ENCODE measurements at places on chromosomes 16 and 17.

DNA sequence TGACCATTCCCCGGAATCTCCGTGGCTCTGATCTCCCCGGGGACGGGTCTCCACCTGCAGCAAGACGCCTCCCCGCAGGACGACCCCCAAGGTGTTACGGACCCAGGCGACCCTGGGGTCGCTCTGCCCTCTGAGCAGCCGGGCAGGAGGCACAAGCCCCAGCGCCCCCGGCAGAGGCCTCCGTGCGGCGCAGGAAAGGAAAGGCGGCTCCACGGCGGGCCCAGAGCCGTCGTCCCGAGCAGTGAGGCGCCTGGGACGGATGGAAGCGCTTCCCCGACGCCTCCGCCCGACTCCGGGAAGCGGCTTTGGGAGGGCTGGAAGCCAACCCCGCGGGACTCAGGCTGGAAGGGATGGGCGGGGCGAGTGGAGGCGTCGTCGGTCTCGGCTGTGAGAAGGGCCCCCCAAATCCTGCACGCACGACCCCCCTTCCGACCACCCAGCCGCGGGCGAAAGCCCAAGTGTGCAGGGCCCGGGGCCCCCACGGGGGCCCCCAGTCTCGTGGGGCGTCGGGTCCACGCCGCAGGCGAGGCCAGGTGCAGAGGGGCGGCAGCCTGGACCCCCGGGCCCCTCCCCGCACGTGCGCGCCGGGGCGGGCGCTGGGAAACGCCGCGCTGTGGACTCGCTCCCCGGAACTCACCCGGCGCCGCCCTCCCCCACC lies 32.7 kb upstream of the RPH3AL start:
- DNase-seq: no peak

- no peak for DNase-seq
These were observed 87.8 kb downstream of the MARCHF10 start for GRCh38 chr17:62720126-62720850.

DNA sequence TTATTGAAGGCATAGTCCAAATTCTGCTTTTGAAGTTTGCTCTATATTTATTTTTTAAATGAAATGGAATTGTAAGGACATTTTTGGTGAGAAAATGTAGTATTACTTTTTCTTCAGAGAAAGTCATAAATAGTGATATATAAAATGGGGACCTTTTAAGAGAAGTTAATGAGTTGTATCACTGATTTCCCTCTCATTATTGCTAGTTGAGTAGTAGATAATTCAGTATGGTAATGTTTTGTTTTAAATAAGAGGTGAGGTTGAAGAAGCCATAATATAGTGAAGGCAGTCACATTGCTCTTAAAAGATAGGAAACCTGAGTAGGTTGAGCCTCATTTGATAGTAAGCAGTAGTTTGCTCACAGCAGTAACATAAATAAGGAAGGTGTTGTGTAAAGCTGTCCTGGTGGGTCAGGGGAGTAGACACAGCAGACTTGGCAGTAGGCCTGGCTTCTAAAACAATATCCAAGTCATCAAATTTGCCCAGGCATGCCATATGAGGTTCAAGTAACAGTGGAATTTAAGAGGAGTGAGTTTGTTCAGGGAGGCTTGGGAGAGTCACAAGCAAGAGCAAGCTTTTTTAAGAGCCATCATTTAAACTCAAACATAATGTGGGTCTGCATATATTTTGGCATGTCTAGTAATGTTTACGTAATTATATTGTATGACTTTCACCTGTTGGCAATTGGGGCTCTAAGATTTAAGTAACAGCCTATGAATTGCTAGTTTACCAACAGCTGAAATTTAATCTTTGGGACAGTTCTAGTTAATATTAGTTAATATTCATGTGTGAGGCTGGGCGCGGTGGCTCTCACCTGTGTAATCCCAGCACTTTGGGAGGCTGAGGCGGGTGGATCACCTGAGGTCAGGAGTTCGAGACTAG lies 6.5 kb downstream of the NFATC3 start:
- DNase-seq: no peak

GRCh38 chr17:50123649-50124349 lies 6.2 kb downstream of the SAMD14 start:
- DNase-seq: no peak

- no peak for DNase-seq
These were observed 2.7 kb upstream of the ATAD5 start for GRCh38 chr17:30829022-30829421.

DNA sequence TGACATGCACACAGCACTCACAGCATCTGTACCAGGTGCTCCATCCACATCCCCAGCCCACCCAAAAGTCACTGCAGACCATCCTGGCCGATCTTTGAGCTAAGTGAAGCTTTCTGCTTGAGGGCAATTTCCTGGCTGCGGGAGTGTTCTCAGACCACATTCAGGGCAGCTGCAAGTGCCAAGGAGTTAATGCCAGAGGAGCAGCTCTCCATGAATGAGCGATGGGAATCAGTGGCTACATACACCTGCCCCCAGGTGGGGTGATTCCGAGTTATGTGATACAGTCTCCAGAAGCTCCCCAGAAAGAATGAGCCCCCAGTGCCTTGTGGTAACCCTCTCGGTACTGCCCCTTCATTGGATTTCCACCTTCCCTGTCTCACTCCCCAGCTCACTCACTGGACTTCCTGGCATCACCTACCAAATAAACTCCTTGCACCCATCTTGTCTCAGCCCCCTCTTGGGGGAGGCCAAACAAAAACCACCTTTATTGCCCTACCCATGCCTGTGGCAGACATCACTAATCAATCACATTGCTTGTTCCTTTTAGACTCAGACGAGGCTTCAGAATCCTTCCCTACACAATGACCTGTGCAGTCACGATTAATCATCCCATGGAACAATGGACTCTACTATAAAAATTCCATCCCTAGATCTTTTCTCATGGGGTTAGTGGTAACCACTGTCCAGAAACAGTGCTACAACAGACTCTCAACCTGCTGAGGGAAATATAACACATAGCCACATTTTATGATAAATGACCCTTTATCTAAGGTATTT lies 121.1 kb downstream of the IRX5 start:
- DNase-seq: no peak

GRCh38 chr17:47244697-47245096 lies 8.9 kb upstream of the ITGB3 start:
- no peak for DNase-seq

DNA sequence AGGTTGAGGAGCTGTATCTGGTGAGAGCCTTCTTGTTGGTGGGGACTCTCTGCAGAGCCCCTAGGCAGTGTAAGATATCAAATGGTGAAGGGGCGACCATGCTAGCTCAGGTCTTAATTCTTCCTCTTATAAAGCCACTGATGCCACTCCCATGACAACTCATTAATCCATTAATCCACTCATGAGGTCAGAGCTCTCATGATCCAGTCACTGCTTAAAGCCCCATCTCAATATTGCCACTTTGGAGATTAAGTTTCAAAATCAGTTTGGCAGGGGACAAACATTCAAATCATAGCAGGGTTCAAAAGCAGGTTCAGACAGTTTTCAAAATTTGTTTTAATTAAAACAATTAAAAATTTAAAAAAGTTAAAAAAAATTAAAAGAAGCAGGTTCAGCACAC lies 13.1 kb upstream of the SPECC1 start:
- no peak for DNase-seq

DNA sequence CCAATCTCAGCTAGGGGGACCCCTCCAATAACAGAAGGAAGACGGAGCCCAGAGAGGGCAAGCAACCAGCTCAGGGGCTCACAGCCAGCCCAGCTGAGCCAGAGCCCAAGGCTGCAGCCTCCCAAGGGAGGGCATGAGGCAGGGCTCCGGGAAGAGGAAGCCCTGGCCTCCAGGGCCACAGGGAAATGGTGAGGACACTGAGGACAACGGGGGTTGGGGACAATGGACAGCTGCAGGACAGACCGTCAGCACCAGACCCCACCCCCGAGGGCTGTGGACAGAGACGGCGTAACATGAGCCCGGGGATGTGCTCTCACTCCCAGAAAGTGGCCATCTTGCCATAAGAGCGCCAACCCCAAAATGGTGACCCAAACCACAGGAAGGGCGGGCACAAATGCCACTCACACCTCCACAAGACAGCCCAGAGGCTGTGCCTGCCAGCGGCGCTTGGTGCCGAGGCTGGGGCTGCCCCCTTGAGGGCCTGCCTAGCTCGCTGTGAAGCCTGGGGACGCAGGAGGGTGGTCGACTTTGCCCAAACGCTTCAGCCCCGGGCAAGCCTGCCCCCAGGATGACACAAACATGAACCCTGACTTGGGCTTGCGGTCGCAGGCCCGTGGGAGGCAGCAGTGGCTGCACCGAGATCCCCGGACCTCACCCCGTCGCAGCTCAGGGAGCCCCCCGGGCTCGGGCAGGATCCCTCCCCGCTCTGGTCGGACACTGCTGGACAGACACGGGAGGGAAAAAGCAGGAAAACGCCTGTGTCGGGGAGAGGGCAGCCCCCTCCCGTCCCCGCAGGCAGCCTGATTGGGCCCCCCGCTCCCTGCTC lies 10.5 kb downstream of the PIMREG start:
- DNase-seq: no peak

DNA sequence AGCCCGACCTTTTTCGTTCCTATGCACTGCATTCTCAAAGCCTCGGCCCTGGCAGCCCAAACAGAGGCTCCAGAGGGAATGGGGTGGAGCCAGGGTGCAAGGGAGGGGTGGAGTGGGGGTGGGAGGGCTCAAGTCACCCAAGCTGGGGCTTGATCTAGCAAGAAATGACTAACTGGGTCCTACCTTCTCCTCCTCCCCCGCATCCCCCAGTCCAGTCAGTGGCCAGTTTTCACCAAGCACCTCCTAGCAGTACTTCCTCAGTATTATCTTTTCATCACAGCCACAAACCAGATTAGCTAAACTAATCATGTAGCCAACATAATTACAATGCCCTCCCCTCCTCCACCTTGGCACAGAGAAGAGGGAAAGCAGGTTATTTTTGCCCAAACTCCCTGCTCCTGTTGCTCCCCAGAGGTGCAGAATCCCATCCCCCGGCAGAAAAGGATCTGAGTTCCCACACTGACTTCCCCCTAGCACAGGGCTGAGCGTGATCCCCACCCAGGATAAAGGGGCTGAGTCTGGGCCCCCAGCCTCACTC lies 2.2 kb downstream of the JUP start:
- no peak for DNase-seq

DNA sequence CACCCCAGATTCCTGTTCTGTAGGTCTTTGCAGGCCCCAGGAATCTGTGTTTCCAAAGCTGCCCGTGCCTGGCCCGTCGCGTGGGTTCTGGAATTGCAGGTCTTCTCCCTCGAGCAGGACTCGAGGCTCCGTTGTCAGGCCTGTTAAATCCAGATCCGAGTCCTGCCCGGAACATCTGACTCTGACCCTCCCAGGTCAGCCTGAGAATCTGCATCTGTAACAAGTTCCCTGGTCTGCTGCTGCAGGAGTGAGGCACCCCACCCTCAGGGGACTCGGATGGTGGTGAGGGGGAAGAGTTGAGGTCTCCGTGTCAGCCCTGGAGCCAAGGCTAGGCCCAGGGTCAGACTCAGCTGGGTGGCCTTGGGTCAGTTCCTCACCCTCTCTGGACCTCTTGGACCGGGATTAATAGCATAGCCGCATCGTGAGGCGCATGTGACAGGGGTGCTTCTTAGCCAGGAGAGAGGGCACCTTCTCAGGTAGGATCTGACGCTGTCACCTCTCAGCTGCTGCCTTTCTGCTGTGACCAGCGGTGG lies 8.8 kb downstream of the SPIRE2 start:
- no peak for DNase-seq

DNA sequence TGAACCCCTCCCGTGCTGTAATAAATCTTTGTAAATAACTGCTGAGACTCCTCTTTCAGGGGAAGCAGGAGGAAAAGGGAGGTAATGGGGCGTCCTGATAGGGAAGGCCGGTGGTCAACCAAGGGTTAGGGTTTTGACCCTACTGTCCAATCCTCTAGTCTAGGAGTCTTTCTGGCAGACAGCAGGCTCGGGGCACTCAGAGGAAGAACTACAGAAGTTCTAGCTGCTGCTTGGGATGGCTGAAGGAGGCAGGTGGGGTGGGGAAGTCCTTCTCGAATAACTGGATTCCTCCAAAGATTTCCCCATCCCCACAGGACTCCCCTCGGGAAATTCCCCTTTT lies 387 bp upstream of the STARD3 start:
- no peak for DNase-seq

GRCh38 chr16:54585094-54585997 lies 298.8 kb upstream of the IRX3 start:
- no peak for DNase-seq

DNA sequence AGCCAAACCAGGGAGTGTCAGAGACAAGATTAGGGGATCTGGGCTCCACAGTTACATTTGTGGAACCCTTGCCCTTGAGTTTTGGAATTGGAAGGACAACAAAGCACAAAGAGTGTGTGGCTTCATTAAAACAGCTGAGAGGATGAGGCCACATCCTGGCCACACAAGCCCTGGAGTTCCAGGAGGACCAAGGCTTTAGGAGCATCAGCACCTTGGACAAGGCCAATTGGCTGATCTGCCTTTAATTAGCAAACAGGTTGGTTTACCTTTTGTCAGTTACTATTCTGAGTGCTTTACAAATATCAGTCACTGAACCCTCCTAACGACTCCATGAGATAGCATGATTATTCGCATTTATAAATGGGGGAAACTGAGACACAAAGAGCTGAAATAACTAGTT lies 54.7 kb downstream of the SLC6A2 start:
- no peak for DNase-seq

DNA sequence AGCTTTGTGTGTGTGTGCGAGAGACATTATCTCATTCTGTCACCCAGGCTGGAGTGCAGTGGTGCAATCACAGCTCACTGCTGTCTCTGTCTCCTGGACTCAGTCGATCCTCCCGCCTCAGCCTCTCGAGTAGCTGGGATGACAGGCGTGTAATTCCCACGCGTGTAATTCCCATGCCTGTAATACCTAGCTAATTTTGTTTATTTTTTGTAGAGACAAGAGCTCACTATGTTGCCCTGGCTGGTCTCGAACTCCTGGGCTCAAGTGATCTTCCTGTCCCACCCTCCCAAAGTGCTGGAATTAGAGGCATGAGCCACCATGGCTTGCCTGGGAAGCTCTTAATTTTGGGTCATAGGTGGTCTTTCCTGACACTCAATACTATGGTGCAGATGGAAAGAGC lies 205.3 kb upstream of the TNRC6C start:
- DNase-seq: no peak

All from stimulated activated CD4-positive, alpha-beta T cell treated with anti-CD3 and anti-CD28 coated beads, Interleukin-1b, Interleukin-23, amount 100 ng/mL, for 48 hours (primary cell).